Cardiac muscle cell (in vitro differentiated cells and primary cell): ENCODE measurements at places on chromosomes 1 and 21. TPM values are rescaled to one million over a fixed set of nuclear protein-coding genes. Genes with fewer than 3 reads are reported as not detected.

DNA sequence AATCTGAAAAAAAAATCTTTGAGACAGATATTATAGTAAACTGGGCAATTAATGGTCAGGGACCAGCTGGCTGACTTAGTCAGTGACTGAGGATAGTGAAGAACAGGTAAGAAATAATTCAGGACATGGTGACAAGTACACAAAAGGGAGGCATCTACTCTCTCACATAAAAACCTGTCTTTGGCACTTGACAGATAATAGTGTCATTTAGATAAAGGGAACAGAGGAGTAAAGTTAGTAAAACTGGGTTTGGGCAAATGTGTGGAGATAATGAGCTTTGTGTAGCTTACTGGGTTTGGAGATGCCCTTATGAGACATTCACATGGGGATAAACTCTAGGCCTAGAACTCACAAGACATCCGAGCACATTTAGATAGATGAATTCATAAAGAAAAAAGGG, 4.0 kb downstream of the SSX2IP start:
- DNase-seq = no peak

- DNase-seq = peak; percentile 47
Measured at GRCh38 chr1:30853350-30853749, 55.2 kb downstream of the SDC3 start.

DNA sequence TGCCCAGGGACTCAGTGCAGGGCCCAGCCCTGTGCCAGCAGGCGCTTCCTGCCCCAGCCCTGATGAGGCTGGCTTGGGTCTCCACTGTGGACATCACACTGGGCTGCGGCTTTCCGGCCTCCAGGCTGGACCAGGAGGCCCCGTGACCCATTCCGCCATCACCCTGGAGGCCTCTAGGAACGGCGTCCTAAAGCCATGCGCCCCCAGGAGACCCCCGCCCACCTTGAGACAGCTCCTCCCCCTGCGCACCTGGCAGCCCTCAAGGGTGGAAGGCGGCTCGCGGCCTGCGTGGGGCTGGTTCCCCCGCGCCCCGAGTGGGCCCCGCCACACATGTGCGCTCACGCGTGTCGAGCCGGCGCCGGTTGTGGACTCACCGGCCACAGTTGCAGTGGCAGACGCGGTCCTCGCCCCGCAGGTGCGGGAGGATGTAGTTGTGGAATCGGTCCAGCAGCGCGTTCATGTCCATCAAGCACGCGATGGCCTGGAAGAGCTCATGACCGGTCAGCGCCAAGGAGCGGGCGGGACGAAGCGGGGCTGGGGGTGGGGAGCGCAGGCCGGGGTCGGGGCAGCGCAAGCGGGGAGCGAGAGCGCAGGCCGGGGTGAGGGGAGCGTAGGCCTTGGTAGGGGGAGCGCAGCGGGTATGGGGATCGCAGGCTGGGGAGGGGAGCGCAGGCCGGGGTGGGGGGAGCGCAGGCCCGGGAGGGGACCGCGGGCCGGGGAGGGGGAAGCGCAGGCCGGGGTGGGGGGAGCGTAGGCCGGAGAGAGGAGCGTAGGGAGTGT, 924 bp downstream of the TMEM240 start:
- peak; percentile 79 for DNase-seq

DNA sequence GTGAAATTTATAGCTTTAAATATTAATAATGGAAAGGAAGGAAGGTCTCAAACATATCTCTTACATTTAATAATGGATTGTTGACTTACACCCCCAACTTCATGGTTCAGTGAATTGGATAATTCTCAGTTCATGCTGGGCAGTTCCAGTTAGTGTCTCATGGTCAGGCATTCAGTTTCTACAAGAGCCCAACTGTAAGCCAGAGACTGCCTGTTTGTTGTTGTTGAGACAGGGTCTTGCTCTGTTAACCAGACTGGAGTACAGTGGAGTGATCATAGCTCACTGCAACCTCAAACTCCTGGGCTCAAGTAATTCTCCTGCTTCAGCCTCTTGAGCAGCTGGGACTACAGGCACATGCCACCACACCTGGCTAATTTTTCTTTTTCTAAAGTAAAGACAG, 5.0 kb upstream of the DMAP1 start:
- no peak for DNase-seq

DNA sequence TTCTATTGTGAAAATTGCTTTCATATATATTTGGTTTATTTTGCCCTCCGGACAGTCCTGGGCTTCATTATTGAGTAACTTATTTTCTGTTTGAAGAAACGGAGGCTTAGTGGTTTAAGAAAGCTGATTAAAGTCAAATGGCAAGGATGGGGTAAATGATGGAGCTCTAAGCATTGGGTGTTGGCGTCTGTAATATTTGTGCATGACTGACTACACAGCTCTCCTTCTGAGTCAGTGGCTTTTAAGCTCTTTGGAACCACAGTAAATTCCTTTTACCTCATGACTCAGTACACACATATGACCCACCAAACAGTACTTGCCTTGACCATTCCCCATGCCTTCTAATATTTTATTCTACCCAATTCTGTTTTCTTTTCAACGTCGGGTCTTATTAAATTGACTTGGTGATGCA, 21.0 kb downstream of the B3GALT5 start:
- no peak for DNase-seq

- DNase-seq = peak; percentile 46
Measured at GRCh38 chr1:93700532-93701469, 19.2 kb upstream of the BCAR3 start.

DNA sequence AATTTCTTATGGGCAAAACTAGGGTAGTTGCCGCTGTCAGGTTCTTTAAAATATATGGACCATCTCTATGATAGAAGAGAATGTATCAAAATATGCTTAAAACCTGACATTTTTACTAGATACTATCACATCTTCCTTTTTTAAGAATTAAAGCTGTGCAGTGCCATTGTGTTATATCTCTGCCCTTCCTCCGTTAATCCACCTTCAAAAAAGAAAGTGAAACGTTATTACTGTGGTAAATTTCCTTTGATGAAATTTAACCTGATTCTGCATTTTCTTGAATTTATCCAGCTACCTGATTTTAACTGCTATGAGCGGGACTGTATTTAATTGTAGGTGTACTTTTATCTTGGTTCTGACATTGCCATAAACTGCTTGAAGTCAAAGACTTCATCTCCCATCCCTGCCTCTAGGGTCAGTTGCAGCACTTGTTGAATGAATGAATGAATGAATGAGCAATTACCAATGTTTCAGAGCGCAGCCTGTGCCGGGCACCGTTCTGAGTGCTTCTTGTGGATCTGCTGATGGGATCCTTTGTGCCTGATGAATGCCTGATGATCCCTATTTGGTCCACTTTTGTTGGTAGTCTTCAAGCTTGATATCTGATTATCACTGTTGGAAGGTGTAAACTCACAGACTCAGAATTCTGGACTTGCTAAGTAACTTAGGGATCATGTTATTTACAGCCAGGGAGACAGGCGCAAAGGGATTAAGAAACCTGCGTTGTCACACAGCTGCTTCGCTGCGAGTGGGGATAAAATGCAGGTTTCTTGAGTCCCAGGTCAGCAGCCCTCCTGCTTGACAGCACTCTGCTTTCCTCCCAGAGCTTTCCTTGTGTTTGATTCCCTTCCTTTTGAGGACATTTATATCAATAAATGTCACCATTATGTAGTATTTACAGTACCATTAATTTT, 30.1 kb downstream of the SMYD2 start:
- no peak for DNase-seq

DNA sequence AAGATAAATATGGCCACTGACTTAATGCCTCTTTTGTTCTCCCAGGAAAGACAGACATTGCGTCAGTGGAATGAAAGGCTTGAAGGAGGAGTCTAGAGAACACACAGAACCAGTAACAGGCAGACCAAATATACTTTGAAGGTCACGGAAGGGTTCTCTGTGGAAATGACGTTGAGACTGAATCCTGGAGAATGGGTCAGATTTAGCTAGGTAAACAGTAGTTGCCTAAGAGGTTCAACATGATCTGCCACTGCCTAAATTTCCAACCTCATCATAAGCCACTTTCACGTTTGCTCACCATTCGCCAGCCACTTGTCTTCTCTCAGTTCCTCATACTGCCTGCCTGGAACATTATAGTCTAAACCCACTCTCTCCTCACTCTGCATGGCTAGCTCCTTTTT, 20.5 kb downstream of the PLA2G4A start:
- DNase-seq = no peak

- peak; percentile 42 for DNase-seq
Measured at GRCh38 chr21:33968080-33968994, 52.7 kb upstream of the ATP5PO start.

KCNE1 gene
- polyA plus RNA-seq = 0.29 and 0.37 TPM in 2 replicates
